Transverse colon (tissue), 4 donors: ENCODE measurements at places on chromosomes 2 and 18.

- no peak for DNase-seq
Observed at GRCh38 chr2:14638488-14638887, 6.0 kb downstream of the LRATD1 start.

- DNase-seq: no peak
Observed at GRCh38 chr2:185417111-185417510, 321.5 kb upstream of the FSIP2 start.

GRCh38 chr2:157421331-157421944, 22.5 kb downstream of the CYTIP start:
- DNase-seq: no peak

GRCh38 chr2:118319271-118319684, 231.0 kb downstream of the INSIG2 start:
- no peak for DNase-seq

GRCh38 chr18:26741758-26742157, 123.7 kb downstream of the AQP4 start:
- DNase-seq: no peak

DNA sequence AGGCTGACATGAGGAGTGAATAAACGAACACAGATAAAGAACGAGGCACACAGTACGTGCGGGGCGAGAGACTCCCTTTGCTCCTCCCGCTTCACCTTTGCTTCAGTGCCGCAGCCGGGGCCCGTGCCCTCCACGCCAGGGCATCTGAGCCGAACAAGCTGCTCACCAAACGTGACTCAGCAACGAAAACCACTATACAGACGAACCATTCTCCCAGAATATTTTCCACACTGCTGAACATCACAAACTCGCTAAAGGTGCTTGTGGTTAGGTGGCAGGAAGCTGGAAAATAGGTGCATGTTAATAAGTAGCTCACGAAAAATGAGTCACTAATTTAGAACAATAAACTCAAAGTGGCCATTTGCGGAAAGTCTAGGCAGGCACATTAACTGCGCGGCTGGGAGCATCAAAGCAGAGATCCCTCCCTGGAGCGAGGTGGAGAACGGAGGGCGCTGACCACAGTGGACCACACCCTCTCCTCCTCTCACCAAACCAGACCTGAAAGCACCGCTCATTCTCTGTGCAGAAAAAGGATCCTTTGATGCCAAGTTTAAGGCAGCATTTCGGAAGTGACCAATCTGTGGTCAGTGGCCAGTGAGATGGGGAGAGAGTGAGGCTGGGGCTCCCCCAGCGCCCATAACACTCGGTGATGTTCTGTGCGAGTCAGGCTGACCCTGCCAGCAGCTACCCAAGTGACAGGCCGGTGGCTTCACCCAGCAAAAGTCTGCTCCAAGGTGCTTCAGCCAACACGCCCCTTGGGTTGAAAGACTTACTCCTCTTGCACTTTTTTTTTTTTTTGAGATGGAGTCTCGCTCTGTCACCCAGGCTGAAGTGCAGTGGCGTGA, 153.2 kb downstream of the HDAC4 start:
- peak; percentile 8 for DNase-seq

- no peak for DNase-seq
Observed at GRCh38 chr2:101337877-101338276, 29.4 kb upstream of the RNF149 start.

GRCh38 chr2:143828763-143829537, 691.0 kb downstream of the ZEB2 start:
- DNase-seq: no peak

DNA sequence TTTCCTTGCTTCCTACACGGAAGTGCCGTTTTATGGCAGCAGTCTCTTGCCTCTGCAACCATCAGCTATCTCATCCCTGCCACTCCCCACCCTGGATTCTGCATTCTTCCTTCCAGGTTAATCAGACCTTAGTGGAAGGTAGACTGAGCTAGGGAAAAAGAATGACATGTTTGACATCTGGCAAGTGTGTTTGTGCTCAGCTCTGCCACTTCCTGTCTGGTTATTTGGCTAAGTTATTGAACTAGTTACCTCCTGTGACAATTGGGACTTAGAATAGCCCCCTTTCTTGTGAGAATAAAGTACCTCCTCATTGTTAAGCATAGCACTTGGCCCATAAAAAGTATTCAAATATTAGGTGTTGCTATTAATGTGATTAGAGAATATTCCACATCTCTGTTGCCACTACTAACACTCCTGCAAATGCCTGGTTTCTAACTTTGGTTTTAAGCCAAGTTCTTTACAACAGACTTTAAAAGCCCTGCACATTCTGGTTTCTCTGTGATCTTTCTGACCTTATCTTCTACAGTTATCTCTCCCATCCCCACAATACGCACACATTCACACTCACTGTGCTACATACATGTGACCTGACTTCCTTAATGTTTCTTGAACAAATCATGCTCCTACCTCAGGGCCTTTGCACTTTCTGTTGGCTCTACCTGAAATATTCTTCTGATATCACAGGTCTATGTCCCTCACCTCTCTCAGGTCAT, 10.8 kb upstream of the MAPRE2 start:
- peak; percentile 22 for DNase-seq

DNA sequence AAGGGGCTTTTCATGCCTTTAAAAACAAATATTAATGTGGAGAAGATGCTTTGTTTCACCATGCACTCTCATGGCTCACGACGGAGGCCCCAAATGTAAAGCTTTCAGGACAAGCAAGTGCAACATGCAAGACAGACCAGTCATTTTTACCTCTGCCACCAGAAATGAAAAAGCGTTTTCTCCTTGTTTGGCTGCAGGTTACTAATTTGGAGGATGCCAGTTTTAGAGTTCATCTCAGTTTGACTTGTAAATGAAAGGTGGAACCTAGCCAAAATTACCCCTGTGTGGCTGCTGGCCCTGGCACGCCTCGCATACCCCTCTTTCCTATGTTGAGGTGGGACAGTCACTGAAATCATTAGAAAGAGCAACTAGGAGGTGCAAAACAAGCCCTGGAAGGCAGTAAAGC, 138.6 kb downstream of the BCL2 start:
- DNase-seq: no peak

- no peak for DNase-seq
Observed at GRCh38 chr18:22109535-22109934, 59.9 kb upstream of the GATA6 start.

DNA sequence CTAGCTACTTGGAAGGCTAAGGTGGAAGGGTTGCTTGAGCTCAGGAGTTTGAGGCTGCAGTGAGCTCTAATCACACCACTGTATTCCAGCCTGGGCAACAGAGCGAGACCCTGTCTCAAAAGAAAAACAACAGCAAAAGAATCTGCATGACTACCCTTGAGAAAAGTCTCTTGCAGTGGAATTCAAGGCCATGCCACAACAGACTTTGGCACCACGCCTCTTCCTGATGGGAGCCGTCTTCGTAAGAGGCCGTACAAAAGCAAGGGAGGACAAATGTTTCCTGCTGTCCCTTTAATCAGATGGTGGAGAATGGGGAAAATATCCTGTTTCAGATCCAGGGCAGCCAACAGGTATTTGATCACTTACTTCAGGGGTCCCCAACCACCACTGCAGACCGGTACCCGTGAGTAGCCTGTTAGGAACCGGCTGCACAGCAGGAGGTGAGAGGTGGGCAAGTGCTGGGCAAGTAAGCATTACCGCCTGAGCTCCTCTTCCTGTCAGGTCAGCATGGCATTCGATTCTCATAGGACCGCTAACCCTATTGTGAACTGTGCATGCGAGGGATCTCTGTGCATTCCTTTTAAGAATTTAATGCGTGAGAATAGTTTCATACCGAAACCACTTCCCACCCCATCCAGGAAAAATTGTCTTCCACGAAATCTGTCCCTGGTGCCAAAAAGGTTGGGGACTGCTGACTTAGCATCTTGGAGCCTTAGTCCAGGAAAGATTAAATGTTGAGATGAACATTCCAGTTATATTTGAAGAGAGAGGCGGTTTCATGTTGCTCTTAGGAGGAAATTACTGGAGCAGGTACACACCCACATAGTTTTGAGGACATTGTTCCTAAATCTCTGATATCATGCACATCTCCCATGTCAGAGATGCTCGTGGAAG, 94.4 kb upstream of the XPO1 start:
- DNase-seq: no peak
